ENCODE measurements at places on chromosomes 4 and X. TPM values are rescaled to one million over a fixed set of nuclear protein-coding genes. Genes with fewer than 3 reads are reported as not detected.

MAGEB6 gene
- total RNA-seq: not detected

SLC7A11 gene
- 76.1 TPM for total RNA-seq

VCX2 gene
- total RNA-seq: not detected

PROM1 gene
- 0.10 TPM for total RNA-seq

GLUD2 gene
- 1.3 TPM for total RNA-seq

Measured in vein endothelial cell (primary cell).